ENCODE measurements at places on chromosomes 11 and 22.

GRCh38 chr22:48721395-48721669 lies 1106.3 kb downstream of the BRD1 start:
- no peak for DNase-seq

DNA sequence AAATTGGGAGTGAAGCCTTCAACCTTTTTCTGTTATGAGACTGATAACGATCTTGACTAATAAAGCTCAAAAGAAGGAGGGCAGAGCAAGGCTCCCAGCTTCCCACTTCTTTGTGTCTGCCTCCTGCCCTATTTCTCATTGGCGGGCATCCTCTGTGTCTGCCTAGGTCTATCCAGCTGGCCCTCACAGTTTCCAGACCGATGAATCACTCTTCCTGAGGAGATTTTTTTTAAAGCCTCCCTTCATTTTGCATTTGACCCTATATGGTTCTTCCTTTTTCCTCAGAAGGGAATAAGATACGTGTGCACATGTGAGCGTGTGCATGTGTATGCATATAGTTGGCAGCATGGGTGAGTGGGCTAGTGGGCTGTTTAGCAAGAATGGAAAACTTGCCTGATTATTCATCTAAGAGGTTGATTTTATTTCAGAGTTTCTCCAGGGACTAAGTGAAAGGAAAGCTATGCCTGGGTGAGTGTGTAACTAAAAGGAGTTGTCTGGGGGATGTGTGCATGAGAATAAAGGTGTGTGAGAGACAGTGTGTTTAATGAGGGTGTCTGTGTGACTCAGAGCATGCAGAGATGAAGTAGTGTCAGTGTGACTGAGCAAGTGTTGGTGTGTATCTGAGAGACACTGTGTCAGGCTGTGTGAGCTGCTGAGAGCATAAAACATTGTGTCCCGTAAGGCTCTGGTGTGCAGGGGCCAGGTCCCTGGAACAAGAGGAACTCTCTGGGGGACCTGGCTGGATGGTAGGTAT lies 12.2 kb downstream of the PHLDB1 start:
- peak; percentile 51 for DNase-seq

- DNase-seq: peak; percentile 56
These were observed 7.4 kb upstream of the SLC22A12 start for GRCh38 chr11:64583296-64584262.

DNA sequence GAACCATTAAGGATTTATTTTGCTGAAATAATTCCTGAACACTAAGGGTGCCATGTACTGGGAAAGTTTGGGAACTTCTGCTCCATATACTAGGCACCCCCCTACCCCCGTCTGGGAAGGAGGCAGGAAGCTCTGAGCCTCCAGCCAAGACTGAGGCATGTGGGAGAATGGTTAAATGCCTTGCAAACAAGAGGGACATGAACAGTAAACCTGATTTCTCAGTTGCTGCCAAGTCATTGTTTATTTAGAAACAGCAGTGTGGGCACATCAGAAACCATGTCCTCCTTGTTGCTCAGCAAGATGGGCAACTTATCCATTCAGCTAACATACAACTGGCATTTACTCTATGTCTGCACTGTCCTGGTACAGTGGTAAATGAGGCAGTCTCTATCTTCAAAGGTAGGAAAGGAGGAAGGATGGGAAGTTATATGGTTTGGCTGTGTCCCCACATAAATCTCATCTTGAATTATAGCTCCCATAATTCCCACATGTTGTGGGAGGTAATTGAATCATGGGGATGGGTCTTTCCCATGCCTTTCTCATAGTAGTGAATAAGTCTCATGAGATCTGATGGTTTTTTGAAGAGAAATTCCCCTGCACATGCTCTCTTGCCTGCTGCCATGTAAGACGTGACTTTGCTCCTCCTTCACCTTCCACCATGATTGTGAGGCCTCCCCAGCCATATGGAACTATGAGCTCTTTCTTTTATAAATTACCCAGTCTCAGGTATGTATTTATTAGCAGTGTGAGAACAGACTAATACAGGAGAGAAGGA lies 459.1 kb downstream of the MIAT start:
- DNase-seq: no peak

GRCh38 chr11:629237-629583 lies 2.2 kb upstream of the SCT start:
- no peak for DNase-seq

DNA sequence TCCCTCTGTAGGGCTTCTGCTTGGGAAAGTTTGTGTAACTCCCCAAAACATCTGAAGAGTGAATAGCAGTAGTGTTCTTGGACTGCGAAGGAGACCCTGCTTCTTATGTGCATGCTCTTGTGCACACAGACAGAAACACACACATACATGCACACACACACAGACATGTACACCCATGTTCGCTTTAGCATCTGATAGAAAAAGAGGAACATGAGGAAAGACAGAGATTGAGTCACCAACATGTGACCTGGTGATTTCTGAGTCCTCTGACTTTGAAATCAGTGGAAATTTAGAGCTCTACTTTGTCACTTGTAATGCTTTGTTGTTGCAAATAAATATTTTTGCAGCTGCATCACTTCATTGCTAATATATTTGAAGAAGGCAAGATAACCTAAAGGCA lies 23.8 kb downstream of the CD44 start:
- DNase-seq: no peak

GRCh38 chr11:68471360-68472340 lies 11.1 kb downstream of the PPP6R3 start:
- no peak for DNase-seq

- DNase-seq: no peak
These were observed 114.4 kb downstream of the PTPRJ start for GRCh38 chr11:48094643-48095339.

DNA sequence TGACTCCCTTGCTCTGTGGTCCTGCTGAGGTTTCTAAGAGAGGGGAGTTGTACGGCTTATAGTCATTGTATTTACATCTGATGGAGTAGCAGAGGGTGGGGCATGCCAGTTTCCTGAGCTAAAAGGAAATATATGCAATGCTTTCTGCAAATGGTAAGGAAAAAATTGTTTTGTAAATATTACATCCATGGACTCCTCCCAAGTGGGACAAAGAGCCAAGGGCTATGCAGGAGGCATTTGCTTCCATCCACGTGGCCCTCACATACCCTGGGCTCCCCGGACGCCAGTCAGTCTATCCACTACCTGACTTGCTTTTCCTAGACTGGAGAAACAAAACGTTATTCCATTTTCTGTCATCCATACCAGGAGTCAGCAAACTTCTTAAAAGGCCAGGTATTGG lies 59.7 kb upstream of the PITPNB start:
- no peak for DNase-seq

DNA sequence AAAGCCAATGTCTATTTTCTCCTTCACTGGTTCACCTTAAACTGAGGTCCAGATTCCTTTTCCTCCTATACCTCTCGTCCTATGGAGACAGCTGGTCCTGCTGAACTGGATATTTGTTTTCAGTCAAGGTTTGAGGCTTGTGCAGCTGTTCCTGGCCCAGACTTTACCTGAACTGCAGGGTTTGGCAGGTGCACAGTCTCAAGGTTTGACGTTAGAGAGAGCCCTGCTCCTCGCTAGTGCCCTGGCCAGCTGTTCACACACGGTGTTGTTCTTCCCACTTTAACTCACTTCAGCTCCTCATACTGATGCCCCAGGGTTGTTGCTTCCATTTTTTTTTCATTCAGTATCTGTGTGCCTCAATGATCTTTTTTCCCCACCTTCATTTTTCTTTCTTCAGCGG lies 74.0 kb upstream of the TTC12 start:
- DNase-seq: no peak

DNA sequence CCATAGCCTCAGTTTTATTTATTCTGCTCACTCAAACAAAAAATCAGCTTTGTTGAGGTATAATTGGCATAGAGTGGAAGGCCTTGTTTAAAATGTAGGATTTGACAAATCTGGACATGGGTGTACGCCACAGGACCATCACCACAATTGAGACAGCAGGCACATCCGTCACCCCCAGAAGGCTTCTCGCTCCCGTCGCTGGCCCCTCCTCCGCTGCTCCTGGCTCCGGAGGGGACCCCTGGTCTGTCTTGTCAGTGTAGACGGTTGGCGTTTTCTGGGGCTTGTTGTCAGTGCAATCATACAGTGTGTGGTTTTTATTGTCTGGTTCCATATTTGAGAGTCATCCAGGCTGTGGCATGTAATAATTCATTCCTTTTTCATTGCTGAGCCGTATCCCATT lies 97.6 kb downstream of the KCNQ1 start:
- DNase-seq: no peak

DNA sequence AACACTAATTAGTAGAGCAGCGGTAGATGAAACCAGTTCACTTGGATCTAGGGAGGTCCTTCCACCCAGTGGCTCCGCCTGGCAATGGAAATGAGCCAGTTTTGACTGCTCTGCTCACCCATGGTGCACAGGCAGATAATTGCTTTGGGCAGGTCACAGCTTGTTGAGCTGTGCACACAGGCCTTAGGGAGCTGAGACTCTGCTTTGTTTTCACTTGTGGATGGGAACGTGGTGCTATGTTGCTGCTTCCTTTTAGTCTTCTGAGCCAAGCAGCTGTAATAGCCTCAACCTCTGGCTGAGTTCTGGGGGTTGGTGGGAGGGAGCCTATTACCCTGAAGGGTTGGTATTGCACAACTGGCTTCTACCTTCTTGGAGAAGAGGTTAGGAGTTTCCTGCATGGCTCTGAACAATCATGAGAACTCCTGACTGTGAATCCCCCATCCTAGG lies 262.3 kb upstream of the MTNR1B start:
- no peak for DNase-seq

DNA sequence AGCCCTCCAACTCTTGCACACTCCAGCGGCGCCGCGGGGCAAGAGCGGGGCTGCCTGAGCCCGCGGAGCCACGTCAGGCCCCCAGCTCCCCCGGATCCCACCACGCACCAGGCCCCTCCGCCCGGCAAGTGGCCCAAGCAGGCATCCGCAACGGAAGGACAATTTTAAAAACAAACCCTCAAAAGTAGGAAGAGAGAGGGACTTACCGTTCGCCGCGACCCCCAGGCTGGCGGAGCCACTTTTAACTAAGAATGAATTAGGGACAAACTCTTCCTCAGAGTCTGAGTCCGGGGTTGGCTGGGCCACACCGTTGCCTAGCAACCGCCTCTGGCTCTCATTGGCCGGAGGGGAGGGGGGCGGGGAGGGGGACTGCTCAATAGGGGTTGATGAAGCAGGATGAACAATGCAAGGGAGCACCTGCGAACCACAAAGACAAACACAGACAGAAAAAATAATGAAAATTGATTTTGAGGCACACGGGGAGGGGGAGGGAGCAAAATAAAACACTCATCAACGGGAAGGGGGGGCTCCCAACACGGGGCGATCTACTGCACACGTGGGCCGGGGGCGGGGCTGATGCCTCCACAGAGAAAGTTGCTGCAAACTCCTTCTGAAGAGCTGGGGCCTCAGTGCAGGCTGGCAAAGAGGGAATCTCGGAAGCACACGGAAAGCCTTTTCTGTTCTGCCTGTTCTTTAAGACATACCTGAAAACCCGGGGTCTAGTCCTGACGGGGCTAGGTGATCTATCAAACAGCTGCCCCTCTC lies 387.5 kb upstream of the NARS2 start:
- DNase-seq: no peak

DNA sequence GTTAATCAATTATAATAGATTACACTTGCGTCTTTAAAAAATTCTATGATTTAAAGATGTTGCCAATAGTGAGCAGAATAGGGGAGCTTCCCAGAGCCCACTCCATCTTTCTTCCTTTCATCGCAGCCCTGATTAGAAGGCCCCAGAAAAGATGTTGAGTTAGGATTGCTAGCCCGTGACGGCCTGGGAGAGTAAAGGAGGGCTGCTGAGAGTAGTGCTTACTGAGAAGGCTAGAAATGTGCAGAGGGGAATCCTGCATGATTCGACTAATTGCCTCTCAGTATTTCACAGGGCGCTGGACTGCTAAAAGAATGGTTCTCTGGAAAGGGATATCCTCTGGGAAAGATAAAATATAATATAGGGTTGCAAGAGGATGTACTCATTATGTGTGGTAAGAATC lies 160.5 kb downstream of the C11orf87 start:
- DNase-seq: no peak

GRCh38 chr11:112889446-112889845 lies 71.8 kb upstream of the NCAM1 start:
- DNase-seq: no peak

- DNase-seq: no peak
These were observed 24.7 kb downstream of the TBCEL start for GRCh38 chr11:121048464-121049233.

GRCh38 chr11:124923296-124923695 lies 4.2 kb downstream of the HEPN1 start:
- DNase-seq: no peak

GRCh38 chr11:3181725-3182461 lies 16.8 kb upstream of the OSBPL5 start:
- DNase-seq: peak; percentile 20
